B cell (primary cell): ENCODE measurements at places on chromosomes 2 and 18.

GRCh38 chr2:239015901-239016675 lies 168.2 kb downstream of the TWIST2 start:
- no peak for DNase-seq

- DNase-seq, result peak; percentile 66
These were observed 962 bp downstream of the TANK start for GRCh38 chr2:161161074-161161706.

DNA sequence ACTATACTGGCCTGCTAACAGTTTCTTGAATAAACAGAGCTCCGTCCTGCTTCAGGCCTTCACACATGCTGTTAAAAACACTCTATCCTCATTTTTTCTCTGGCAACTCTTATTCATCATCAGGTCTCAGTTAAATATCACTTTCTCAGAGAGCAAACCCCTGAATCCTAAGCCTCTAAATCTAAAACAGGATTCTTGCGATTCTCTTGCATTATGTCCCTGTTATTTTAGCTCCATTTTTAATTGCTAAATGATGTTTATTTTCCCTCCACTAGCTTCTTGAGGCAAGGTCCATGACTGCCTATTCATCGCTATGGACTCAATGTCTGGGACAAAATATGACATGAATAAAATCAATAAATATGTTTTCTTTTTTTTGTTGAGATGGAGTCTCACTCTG lies 190.7 kb upstream of the SMAD7 start:
- no peak for DNase-seq

GRCh38 chr2:109258376-109258775 lies 129.4 kb downstream of the SH3RF3 start:
- no peak for DNase-seq
